ENCODE measurements at places on chromosomes 2 and 18.

- DNase-seq, result no peak
Measured at GRCh38 chr2:122414902-122415301, 659.5 kb downstream of the TSN start.

GRCh38 chr2:185360776-185361175, 377.8 kb upstream of the FSIP2 start:
- DNase-seq, result no peak

GRCh38 chr2:65846989-65847678, 414.7 kb upstream of the SPRED2 start:
- DNase-seq, result no peak

DNA sequence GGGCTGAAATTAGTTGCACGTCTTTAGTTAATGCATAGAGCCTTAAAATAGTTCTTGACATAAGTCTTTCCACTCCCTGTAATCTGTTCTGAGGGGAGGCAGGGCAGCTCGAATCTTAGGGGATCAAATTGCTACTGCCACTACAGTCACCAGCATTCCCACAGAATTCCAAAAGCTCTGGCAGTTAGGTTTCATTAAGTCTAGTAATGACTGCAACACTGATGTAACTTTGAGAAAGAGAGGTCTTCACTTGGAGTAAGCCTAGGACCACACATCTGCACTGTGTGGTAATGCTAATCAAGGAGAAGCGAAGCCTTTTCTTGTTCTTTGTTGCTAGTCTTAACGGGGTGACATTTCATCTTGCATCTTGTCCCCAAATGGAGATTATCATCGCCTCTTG, 19.3 kb upstream of the NCK2 start:
- DNase-seq, result no peak

GRCh38 chr18:1383465-1383864, 478.8 kb downstream of the ADCYAP1 start:
- no peak for DNase-seq
